ENCODE measurements at places on chromosomes 3 and 15.

- no peak for DNase-seq
Measured at GRCh38 chr3:88362428-88362827, 212.7 kb downstream of the C3orf38 start.

DNA sequence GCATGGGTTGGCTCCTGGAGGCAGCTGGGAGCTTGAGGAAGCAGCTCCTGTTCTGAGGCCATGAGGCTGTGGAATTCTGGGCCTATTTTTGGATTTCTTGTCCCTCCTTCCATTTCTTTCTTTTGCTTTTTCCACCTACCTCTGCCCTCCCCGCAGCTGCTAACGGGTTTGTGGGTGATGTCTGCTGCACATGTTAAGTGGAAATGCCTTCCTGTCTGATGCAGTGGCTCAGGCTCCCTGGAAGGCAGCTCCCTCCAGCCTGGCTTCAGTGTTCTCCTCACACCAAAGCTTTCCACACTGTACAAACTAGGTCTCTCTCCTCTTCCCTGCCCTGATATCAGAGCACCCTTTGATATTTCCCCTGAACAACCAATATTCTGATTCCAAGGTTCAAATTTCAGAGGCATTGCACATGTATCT is 33.8 kb upstream of the ESYT3 start:
- no peak for DNase-seq

DNA sequence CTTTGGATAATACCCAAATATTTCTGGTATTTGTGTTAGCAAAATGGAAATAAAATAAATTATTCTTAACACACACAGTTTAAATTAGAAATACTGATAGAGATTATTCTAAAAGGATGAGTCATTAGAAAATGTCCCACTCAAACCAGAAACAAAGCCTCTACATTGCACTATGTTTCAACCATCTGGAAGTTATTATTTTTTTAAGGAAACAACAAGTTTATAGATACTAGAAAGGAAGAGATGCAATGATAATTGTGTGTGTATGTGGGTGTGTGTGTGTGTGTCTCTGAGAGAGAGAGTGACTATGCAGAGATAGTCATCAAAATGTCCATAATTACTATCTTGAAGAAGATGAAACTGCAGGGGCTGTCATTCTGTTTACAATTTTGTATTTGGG is 1340.5 kb downstream of the ROBO1 start:
- DNase-seq, result no peak

GRCh38 chr15:55552451-55552850 is 35.7 kb downstream of the PYGO1 start:
- no peak for DNase-seq

DNA sequence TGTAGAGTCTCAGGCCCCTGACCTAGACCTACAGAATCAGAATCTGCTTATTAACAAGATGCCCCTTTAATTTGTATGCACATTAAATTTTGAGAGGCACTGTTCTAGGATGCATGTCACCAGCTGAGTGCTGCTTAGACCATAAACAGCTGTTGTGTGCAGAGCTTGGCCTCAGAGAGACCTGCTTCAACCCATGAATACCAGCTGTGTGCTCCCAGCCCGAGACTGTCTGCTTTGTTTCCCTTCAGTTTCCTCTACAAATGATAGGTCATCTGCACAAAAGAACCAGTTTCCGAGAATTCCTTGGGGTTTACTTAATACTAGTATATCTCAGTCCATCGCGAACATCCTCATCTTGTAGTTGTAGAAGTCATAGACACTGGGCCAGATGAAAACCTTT is 158.5 kb upstream of the PFN2 start:
- DNase-seq, result no peak

DNA sequence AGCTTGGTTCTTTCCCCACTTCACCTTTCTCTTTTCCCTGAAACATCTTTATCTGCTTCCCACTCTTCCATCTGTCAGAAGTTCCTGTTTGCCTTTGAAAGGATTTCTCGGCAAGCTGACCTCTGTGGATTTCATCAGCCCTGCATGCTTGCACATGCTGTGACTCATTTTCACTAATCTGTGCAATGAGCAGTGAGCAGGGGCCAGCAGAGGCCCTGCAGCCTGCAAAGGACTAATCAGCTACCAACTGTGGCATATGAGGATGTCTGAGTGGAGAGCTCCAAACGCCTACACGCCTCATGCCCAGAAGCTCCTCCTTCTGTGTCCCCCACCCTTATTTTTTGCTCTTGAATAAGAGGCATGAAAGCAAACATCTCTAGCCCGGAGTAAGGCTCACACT is 333.0 kb upstream of the SEMA6D start:
- DNase-seq, result no peak

DNA sequence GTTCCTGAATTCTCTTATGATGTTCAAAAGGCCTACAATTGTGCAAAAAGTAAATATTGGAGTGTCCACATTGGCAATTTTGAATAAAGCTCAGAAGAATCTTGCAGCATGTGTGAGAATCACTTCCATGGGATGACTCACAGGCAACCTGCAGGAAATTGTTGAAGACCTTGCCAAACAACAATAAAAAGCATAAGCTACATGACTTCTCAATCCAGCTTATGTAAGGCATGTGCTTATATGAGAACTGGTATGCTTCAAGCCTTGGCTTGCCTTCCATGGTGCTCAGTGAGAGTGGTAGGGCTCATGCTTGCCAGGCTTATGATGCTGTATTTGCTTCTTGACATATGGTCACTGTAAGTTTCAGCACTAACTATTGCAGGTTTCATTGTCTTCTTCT is 18.4 kb upstream of the BCHE start:
- DNase-seq, result no peak

DNA sequence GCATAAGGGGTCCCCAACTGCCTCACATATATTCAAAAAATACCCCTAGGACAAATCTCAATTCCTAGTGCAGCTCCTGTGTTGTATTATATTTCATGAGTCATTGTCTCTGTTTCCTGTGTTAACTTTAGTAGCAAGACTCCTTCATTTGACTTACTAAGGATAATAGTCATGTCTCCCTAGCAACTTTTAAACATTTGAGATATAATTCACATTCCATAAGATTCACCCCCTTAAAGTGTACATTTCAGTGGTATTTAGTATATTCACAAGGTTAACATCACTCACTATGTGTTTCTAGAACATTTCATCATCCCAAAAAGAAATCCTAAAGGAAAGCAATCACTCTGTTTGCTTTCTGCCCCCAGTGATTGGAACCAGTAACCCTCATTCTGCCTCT is 121.3 kb upstream of the WNT7A start:
- DNase-seq, result no peak

DNA sequence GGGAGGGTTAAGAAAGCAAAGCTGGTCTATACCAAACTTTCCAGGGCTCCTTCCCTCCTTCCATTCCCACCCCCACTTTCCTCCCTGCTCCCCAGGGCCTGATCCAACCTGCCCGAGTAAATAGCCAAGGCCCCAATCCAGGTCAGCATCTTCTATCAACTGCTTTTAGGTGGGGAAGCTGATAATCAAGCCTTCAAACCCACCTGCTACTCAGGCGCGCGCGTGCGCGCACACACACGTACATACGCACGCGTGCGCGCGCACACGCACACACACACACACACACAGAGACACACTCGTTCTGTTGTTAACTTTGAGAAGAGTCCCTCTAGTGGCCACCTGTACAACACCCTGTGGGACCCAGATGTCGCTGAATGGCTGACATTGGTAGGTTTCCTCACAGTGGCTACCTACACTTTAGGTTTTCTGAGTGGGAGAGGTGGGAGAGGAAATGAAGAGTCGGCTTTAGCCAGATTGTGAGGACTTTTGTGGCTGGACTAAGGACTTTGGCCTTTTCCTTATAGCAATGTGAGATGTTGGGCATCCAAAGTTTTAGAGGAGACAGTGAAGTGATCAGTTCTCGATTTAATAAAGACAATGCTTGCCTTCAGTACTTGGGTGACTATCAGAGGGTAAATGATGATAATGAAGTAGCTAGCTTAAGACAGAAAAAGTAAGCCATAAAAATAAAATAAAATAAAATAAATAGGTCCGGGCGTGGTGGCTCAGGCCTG is 179.9 kb upstream of the C2CD4B start:
- peak; percentile 19 for DNase-seq

- no peak for DNase-seq
Measured at GRCh38 chr15:93152951-93153350, 63.9 kb upstream of the RGMA start.

- no peak for DNase-seq
Measured at GRCh38 chr3:10515884-10516495, 10.6 kb upstream of the ATP2B2 start.

GRCh38 chr3:481111-481510 is 284.5 kb downstream of the CHL1 start:
- DNase-seq, result no peak
